ENCODE measurements at places on chromosomes 3 and 15.

- no peak for DNase-seq
Measured at GRCh38 chr15:101500865-101501551, 11.5 kb upstream of the PCSK6 start.

DNA sequence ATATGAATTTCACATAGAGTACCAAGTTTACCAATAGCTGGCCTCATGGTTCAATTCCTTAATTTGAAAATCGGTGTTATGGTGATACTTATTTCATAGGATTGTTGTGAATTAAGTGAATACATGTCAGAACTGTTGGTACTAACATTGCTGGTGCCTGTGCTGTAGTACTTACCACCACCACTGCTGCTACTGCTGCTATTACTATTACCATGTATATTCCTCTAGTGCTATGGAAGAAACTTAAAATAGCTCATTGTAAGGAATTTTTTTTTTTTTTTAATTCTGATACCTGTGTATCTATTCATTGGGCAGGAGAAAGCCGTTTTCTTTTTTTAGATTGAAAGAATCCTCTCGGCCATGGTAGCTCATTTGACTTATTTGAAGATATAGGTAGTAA lies 3.6 kb downstream of the FYTTD1 start:
- no peak for DNase-seq

- DNase-seq: no peak
Measured at GRCh38 chr3:166471074-166471767, 634.0 kb upstream of the BCHE start.

GRCh38 chr3:17057321-17057720 lies 172.6 kb downstream of the PLCL2 start:
- no peak for DNase-seq

DNA sequence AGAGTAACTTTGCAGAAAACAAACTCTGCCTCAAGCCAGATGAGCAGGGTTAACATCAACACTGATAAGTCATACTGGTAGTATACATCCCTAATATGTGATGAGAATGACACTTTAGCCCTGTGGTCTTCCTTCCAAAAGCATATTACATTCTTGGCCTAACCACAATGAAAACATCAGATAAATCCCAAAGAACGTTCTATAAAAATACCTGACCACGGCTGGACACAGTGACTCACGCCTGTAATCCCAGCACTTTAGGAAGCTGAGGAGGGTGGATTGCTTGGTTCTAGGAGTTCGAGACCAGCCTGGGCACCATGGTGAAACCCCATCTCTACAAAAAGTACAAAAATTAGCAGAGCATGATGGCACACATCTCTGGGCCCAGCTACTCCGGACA lies 4.7 kb downstream of the TMCC1 start:
- DNase-seq: no peak

DNA sequence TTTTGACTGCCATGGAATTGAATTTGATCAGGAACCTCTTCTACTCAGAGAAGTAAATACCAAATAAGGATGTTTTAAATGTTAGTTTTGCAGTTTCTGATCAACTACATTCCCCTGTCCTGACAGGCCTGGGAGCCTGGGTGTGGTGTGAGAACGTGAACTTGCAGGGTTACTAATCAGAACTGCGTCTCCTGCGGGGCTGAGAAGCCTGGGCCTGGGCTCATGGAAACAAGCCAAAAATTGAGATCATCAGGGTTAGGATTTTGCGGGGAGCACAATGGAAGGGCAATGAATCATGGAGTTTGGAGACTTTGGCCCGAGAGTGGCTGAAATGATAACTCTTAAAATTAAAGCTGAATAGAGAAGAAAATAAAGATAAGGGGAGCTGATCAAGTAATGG lies 47.8 kb upstream of the C3orf70 start:
- DNase-seq: no peak

DNA sequence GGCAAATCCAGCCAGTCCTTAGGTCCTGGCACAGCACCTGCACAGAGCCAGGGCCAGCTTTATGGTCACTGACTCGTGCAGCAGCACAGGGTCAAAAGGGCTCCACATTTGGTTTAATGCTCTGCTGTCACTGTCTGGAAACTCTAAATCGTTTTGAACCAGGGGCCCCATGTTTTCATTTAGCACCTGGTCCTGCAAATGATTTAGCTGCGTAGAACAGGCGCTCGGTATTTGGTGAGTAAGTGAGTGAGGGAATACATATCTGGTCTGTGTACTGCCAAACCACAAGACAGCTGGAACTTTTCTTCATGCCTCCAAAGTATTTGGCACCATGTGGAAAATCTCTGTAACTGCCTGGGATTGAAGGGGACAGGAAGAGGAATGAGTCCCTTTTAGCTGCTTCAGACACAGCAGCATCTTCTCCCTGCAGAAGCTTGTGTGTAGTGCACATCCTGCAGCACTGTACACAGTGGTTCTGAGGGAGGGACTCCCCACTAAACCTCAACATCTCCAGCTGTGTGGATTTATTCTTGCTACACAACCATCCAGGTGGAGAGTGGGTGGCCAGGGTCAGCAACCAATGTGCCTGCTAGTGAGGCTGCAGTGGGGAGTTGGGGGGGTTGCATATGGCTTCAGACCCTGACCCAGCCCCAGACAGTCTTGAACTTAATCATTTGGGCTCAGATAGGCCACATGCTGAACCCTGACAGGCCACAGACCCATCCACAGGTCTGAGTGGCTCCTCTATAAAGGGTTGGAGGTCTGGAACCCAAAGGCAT lies 1.1 kb downstream of the SH2D7 start:
- DNase-seq: no peak

DNA sequence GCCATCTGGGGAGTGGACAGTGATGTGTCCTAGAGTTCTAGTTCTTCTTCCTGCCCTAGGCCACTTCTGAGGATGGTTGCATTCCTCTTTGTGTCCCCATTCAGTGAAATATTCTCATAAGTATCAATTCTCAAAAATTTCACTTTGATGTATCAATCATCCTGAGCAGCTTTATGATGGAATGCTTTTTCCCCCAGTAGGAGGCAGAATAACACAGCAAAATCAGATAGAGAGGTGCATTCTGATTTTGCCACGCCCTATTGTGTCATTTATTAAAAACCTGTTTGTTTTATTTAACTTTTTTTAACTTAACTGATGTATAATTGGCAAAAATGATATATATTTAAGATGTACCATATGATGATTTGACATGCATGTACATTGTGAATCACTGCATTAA lies 656.0 kb upstream of the GRM7 start:
- DNase-seq: no peak

- no peak for DNase-seq
Measured at GRCh38 chr15:49189631-49190030, 19.6 kb downstream of the GALK2 start.

GRCh38 chr3:197425485-197426120 lies 127.2 kb upstream of the DLG1 start:
- DNase-seq: no peak
